Ecto neural progenitor cell (in vitro differentiated cells): ENCODE measurements at places on chromosomes 2 and 18.

DNA sequence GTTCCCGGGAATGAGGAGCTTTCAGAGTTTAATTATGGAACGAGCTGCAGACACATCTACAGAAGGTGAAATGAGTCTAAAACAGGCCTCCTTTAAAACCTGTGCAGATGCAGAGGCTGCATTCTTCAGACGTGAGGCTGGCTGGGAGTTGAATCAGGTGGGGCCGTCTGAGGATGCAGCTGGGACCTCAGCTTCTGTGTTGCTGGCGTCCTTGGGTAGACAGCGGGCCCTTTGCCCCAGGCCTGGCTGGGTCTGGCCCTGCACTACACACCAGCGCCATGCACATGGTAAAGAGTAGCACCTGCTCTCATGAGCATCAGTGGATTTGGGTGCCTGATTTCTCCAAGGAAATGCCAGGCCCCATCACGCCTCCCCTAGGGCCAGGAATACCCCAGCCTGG lies 67.3 kb downstream of the TMEM18 start:
- no peak for DNase-seq

GRCh38 chr2:34037157-34037556 lies 438.1 kb upstream of the FAM98A start:
- DNase-seq: no peak

DNA sequence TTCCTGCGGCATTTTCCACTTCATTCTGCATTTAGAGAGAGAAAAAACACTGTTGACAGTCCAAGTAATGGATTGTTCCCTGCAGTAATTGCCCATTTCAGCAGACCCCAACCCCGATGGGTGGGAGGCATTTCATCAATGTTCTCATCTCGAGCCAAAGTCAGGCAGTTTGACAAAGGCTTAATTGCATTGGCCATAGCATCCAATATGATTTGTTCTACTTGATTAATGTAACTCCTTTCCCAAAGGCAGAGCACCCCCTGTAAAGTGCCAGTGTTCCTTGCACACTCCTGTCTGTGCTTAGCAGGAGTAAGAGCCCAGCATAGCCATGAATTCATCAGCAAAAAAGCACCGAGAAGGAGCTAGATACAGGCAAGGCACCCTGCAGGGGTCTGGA lies 174.4 kb downstream of the SEPTIN10 start:
- DNase-seq: no peak

- DNase-seq: no peak
Observed at GRCh38 chr2:25222477-25223121, 54.2 kb upstream of the POMC start.

DNA sequence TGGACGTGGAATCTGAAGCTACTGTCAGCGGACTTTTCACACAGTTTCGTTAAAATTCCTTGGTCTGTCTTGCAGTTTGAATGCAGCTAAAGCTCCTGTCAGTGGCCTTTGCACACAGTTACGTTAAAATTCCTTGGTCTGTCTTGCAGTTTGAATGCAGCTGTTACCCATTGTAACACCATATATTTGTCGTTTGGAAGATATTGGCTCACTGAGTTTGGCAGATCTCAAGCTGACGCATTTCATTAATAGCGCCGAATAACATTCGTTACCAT lies 1.0 kb downstream of the LIMS1 start:
- DNase-seq: no peak

GRCh38 chr2:134539981-134540380 lies 178.8 kb downstream of the TMEM163 start:
- DNase-seq: no peak

DNA sequence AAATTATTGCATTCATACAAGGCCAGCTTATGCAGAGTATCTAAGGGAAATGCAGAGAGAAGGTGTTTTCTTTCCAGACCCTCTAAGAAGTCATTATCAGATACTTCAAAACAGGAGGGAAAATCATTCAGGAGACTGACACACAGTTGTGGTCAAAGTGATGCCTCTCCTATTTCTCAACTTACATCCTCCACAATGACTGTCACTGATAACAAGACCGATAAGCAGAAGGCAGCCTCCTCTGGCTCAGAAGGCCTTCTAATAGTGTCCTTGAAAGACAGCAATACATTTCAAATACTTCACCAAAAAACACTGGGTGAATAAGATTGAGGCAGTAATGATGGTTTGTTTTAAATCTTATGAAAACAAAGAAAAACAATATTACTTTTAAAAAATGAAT lies 199.7 kb downstream of the PIEZO2 start:
- no peak for DNase-seq

DNA sequence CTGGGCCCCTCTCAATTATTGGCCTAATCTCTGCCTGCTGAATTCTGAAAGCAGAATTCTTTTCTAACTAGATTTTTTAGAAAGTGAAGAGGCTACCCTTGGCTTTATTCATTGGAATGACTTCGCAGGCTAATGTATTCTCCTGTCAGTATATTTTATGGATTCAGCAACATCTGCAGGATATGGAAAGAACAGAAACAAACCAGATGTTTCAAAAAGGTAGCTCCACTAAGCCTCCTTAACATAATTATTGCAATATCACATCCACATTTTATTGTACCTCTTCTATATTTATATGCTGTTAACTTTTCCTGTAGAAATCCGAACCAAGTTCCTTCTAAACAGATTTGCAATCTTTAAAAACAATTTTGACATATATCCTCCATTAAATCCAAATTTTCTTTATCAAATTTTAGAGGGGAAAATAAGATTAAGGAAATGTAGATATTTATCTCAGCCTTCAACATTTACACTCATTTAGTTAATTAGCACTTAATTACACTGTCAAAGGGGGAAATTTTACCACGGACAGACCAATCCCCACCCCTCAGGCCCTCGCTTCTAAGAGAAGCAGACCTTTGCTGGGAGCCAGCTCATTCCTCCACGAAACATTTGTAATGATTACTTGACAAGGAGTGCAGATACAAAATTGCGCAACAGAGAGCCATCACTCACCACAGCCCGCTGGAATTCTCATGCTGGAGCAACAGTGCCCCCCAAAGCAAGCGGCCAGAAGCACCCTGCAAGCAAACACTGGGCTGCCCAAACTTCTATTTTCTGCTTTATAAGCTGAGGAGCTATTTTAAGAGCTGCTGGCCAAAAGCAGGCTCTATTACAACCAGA lies 253.4 kb downstream of the ETAA1 start:
- peak; percentile 80 for DNase-seq

GRCh38 chr18:75810961-75811551 lies 383.6 kb upstream of the SMIM21 start:
- no peak for DNase-seq

- no peak for DNase-seq
Observed at GRCh38 chr2:138486363-138487198, 15.0 kb upstream of the SPOPL start.

GRCh38 chr2:240420206-240421104 lies 15.0 kb upstream of the GPC1 start:
- peak; percentile 25 for DNase-seq

GRCh38 chr18:63887424-63887823 lies at the start of gene SERPINB2:
Gene SERPINB2, plus strand, starts transcription at chr18:63887705. Its CDS starts 3,740 bp downstream, at chr18:63891445.
- no peak for DNase-seq
